Stimulated activated CD8-positive, alpha-beta memory T cell treated with anti-CD3 and anti-CD28 coated beads, Interleukin-7, amount 100 ng/mL, for 1 hour (primary cell): ENCODE measurements at places on chromosomes 4 and X.

- DNase-seq = no peak
These were observed 71.0 kb downstream of the SNCA start for GRCh38 chr4:89765966-89766365.

DNA sequence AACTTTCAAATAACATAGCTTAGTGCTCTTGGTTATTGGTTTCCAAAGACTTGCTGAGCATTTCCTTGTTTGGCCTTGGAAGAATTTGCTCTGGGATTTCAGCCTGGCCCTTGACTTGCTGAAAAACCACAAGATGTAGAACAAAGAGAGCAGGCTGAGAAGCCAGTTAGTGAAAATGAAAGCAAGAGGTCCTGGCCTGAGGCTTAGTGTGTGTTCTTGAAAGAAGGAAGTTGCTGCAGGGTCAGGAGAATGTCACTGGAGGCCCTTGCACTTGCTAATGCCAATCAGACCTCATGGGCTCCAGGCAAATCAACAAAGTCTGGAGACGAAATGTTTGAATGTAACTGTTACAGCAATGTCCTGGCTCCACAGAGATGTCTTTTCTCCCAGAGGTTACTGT lies 79.4 kb downstream of the SYNPO2 start:
- DNase-seq = no peak

GRCh38 chrX:148664171-148664570 lies 163.8 kb downstream of the AFF2 start:
- no peak for DNase-seq

- DNase-seq = no peak
These were observed 171.1 kb upstream of the PITX2 start for GRCh38 chr4:110793890-110794554.

DNA sequence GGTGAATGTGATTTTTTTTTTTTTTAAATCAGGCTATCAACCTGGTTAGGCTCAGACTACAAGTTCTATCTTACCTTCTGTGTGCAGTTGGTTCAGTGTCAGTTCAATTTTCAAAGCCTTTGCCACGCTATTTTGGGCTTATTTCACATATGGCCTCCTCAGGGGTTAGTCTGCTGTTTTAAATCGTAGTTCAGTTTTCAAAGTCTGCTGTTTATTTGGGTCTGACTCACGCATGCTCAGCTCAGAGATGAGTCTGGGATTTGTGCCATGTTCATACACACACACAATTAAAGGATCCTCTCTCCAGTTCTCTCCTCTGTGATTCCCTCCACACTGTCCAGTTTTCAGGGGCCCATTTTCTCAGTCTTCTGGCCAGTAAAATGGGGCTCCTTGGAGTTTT lies 32.3 kb upstream of the ZFX start:
- no peak for DNase-seq

DNA sequence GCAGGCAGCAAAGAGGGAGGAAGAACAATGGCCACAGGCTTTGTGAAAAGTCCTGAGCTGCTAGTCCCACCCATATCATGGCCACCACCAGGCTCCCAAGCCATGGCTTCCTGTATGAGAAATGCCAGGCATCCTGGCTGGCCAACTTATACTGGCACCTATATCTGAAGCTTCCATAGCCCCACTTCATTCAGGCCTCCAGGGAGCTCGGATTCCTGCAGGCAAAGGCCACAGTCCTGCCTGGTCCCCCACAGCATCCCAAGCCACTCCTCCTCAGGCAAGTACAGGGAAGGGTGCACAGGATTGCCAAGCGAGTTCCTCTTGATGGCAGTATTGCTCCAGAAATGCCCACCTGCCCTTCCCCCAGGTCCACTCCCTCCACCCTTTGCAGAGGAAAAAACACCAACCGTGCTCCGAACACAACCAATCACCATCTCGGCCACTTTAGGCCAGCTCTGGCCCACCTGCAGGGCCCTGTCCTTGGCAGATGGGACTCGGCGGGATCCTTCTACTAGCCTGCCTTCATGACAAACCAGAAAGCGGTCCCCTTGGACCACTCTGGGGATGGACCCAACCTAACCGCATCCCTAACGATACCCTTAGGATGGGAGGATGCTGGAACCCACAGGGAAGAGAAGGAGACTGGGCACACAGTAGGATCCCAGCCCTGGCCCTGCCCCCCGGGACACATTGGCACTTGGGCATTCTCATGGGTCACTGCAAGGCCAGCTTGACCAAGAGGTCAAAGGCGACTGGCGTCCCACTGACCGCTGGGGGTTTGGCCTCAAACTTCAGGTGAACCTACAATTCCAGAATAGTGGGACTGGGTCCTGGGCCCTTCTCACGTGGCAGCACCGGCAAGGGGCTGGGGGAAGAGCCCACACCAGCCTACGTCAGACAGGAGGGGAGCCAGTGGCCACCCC lies 220.4 kb upstream of the AGTR2 start:
- no peak for DNase-seq

DNA sequence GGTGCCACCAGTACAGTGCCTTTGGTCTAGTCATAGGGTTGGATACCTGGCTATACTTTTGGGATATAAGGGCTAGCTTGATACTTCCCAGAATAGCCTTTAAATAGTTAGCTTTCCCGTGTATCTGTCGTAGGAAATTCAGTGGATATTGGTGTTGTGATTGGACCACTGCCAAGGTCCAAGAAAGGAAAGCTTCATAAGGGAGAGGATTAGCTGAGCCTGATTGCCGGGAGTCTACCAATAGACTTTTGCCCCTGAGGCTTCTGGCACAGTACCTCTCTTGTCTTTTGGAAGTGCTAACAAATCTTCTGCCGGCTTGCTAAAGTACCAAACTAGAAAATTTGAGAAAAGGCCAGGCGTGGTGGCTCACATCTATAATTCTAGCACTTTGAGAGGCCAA lies 350.6 kb downstream of the CHIC1 start:
- no peak for DNase-seq

DNA sequence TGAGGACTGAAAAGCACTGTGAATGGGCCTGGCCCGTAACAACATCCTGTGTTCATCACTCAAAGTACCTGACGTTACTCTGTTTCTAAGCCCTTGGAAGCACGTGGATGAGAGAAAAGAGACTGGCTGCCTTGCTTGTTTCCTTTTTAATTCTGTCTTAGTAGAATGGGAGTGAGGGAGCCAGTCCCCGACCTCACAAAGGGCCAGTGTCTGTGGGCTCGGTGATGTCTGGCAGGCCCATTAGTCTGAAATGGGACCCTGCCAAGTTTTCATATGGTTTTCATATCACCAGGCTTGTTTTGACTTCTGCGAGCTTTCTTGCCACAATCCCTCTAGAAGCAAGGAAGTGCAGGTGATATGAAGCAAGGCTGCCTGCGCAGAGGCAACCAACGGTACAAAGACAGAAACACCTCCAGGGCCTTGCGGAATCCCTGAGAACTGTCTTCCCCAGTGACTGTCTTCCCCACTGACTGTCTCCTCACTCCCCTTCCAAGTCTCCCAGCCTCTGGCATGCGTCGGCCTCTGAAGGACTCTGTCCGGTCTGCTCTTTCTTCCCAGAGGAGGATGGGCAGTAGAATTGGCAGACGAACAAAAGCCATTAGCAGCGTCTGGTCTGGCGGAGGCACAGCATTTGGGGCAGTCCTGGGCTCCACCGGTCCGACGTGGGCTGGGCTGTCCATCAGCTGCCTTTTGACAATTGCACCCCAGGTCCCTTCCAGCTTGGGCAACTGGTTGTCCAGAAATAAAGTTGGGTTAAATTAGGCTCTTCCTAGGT lies 20.2 kb upstream of the RASL11B start:
- DNase-seq = no peak

GRCh38 chr4:184755278-184755677 lies 21.4 kb upstream of the CENPU start:
- no peak for DNase-seq

- DNase-seq = no peak
These were observed 774 bp upstream of the RAPGEF2 start for GRCh38 chr4:159101988-159102621.

DNA sequence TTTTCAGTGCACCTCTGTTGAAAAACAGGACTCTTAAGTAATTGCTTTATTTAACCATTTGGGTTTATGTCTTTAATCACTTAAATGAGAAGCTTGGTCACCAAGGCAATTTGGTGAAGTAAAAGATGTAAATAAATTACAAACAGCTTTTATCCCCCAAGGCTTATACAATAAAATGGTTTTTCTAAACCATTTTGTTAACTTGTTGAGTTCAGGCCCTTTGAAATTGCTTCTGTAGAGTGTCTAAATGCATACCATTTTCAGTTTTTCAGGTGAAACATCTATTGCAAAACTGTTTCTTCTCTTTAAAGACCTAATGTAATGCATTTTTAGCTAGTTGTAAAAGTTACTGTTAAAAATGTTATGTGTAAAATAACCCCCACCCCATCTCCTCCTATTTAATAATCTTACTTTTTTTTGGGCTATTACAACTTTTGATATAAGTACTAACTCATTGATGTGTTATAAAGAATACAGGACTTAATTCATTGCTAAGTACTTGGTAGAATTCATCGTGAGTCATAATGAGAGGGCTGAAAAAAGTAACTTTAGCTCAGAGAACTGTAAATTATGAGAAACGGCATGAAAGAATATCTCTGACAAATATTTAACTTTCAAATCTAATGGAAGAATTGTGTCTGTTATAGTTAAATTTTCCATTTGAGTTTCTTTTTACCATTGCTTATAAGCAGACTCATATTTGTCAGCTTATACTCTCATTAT lies 4.5 kb downstream of the RAPGEF2 start:
- DNase-seq = no peak

DNA sequence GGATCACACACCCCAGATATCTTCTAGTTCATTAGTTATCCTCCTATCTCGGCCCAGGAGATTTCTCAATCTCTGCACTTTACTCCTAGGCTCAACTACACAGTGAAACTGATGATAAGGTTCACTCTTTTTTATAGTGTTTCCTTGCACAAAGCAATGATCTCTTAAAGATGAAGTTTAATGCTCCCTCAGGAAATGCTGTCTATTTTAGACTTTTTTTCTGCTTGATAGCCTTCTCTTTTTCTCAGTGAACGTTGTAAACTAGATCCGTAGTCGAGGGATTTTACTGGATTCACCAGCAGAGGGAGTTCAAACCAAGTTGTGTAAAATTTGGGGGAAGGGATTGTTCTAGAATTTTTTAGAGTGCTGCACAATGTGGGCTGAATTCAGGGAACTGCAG lies 269.6 kb downstream of the GBA3 start:
- no peak for DNase-seq
